ENCODE measurements at places on chromosomes 11 and 22.

DNA sequence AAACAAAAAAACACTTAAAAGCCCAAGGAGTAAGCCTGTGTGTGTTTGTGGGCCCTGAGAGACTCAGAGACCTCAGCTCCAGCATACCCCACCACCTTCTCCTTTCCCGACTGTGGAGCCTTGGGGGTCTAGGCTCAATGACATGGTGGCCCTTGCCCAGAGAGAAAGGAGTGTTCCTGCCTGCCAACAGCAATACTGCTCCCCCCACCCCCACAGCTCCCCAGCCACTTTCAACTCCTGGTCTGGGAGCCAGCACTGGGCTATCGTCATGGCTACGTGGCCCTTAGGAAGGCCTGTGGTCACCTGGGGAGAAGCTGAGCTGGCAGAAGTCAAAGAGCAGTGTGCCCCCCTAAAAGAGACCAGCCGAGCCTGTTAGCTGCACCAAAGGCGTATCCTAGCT is 2.6 kb downstream of the PPP1R14B start:
- no peak for DNase-seq

GRCh38 chr11:122931510-122931909 is 49.0 kb downstream of the JHY start:
- no peak for DNase-seq

GRCh38 chr11:66338276-66339161 is 2.3 kb upstream of the RIN1 start:
- DNase-seq = no peak

DNA sequence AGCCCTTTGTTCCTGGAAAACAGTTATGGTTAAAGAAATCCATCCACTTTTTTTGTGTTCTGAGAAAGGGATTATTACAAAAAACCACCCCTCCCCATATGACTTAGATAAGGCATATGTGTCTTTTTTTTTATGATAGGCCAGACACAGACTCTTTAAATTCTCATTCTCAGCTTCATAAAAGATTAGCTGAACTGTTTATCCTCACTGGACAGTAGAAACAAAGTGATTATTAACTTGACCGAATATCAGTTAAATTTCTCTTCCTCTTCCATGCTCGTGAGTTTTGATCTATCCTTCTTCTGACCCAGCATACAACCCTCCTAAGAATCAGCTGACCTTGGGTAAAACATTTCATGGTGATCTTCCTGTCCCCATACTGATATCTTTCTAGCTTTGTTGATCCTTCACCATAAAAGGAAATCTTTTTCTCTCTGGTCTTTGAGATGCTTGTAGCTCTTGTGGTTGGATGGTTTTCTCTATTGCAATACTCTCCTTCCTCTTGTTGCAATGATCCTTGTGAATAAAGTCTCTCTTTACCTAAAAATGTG is 26.2 kb downstream of the OR2AG2 start:
- DNase-seq = no peak

- no peak for DNase-seq
Measured at GRCh38 chr11:31814176-31814868, 3.2 kb upstream of the PAX6 start.

- no peak for DNase-seq
Measured at GRCh38 chr22:39718921-39719475, 148.4 kb downstream of the CACNA1I start.

GRCh38 chr11:126612671-126613070 is 257.2 kb downstream of the ST3GAL4 start:
- no peak for DNase-seq

DNA sequence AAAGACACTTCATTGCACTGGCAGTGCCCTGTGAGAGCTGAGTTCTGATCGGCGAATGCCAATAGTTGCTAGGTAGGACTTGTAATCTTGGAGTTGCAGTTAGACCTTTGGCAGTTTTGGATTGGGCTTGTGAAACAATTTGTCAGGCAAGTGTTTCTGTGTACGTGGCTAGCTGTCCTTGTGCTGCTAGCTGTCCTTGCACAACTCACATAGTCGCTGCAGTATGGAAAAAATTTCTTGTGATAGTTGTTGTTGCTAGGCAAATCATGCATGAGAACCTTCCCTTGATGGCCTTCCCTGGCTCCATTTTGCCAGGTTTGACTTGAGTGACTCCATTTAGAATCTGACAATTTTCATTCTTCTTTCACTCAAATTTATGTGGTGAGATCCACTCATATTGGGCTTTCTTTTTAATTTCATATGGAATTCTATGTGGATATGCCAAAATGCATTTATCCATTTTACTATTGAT is 140.7 kb downstream of the APIP start:
- no peak for DNase-seq

- no peak for DNase-seq
Measured at GRCh38 chr11:130801333-130802122, 114.8 kb downstream of the SNX19 start.

- DNase-seq = no peak
Measured at GRCh38 chr22:31332886-31333285, 13.3 kb downstream of the PATZ1 start.

DNA sequence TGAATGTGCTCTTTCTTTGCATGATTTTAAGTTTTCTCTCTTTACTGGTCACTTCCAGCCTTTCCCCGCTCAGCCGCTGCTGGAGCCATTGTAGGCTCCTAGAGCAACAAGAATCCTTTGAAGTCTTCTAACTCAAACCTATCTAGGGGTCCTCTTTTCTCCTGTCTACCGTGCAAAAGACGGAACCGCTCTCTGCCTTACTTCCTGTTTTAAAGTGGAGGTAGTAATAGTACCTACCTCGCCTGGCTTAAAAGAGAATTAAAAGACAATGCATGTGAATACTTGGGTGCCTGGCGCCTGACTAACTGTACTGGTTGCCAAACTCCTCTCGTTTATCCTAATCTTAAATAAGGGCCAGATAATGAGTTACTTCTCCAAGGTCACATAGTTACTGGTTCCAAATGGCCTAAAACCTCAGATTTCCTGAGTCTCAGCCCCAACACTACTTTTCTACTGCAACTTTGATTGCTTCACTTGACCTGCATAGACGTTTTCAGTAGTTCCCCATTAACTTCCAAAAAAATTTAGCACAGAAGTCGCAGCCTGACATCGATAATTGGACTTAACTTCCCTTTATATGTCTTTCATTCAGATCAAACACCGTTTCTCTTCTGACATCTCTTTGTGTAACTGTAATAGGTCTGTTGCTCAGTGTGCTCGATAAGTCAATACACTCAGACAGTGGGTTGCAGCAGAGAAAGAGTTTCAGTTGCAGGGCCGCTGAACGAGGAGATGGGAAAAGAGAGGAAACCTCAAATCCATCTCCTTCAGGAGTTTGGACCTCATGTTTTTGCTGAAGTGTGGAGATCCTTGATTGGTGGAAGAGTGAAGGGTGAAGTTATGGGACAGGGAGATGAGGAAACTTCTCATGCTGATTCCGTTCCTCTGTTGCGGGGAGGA is 891 bp downstream of the SAMM50 start:
- DNase-seq = no peak

DNA sequence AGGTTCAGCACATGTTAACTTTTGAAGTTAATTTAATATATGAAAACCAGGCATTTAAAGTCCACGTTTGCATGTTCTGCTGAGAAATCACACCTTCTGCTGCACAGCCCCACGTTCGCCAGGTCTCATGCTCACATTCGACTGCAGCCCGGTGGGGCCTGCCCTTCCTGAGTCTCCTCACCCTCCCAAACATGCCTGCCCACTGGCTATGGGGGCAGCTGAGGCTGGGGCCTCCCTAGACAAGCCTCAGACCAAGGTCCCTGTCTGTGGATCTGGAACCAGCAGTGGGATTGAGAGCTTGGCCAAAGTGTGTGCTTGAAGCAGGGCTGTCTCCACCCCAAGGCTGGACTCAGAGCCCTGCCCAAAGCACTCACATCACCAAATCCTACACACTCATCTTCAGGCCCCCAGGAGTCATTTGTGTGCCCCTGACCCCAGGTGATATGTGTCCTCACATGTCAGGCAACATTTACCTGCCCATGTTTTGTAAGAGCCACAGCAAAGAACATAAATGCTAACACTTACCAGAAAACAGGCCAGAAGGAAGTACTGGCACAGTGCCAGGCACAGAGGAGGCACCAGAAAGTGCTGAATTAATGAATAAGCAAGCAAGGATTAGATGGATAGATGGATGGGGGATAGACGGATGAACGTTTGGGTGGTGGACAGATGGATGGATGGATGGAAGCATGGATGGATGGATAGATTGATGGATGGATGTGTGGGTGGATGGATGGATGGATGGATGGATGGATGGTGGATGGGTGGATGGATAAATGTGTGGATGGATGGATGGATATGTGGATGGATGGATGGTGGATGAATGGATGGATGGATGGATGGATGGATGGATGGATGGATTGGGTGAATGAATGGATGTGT is 9.4 kb upstream of the FADD start:
- no peak for DNase-seq

GRCh38 chr11:7167976-7168740 is 79.4 kb downstream of the RBMXL2 start:
- DNase-seq = no peak

All from left hindlimb (tissue), 1 donor.